ENCODE measurements at places on chromosomes 5 and 9. TPM values are rescaled to one million over a fixed set of nuclear protein-coding genes. Genes with fewer than 3 reads are reported as not detected.

GRCh38 chr9:89052470-89053097 is 61.3 kb downstream of the S1PR3 start:
- no peak for DNase-seq
- H3K4me3 ChIP-seq = no peak overlapping the region
- no peak overlapping the region for H3K27ac ChIP-seq
- H3K36me3 ChIP-seq = no peaks in the 10 kb centered on the region
- H3K4me1 ChIP-seq = no peaks in the 10 kb centered on the region

GRCh38 chr9:137276473-137277328 is 825 bp upstream of the TOR4A start:
- H3K27ac ChIP-seq = no peak overlapping the region
- DNase-seq = no peak
- peaks cover 22% of the 10 kb centered on the region for H3K36me3 ChIP-seq
- peaks cover 90% of the 10 kb centered on the region for H3K27me3 ChIP-seq

GRCh38 chr5:81800797-81801196 is 49.9 kb upstream of the SSBP2 start:
- DNase-seq = no peak
- H3K36me3 ChIP-seq = no peaks in the 10 kb centered on the region
- no peak overlapping the region for H3K4me3 ChIP-seq
- peaks cover 2% of the 10 kb centered on the region for H3K4me1 ChIP-seq

DNA sequence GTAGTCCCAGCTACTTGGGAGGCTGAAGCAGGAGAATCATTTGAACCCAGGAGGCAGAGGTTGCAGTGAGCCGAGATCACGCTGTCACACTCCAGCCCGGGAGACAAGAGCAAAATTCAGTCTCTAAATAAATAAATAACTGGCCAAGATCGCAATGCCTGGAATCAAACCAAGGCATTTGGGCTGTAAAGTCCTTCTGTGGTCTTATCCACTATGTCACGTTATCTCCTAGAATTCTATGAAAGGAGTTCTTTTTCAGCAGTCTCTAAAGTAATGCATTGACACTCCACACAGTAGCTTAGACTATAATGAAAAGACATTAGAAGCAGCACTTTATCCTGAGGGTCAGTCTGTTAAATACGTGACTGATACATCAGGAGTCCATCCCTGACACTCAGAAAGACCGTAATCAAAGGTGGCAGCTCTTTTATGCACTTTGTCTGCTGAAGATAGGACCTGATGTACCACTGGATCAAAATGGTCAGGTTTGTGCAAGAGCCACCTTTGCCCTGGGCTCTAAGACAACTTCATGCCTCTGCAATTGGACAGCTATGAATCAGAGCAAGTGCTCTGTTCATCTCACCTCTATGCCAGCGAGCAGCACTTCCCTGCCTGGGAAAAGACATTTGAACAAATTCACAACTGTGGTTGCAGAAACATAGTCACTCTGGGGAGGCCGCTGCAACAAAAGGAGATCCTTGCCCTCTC is 31.7 kb upstream of the GNA14 start:
- H3K27ac ChIP-seq = no peak overlapping the region
- H3K4me1 ChIP-seq = no peaks in the 10 kb centered on the region
- H3K27me3 ChIP-seq = no peaks in the 10 kb centered on the region
- H3K36me3 ChIP-seq = no peaks in the 10 kb centered on the region

DNA sequence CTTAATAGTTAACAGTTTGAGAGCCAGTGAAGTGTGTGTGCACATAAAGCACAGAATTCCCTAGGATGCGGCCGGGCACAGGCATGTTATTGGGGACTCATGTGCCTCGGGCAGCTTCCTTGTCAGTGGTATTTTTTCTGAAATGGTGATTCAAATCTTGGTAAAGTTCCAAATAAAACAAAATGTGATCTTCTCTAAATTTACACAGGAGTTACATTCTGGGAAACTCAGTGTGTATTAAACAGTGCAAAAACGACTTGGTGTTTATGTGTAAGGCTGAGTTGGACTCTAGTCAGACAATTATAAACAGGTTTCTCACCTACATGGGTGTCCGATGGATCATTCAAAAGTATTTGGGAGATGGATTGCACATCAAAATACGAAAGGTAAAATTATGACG is 48.9 kb downstream of the BOD1 start:
- no peak overlapping the region for H3K4me3 ChIP-seq
- H3K36me3 ChIP-seq = no peaks in the 10 kb centered on the region
- H3K4me1 ChIP-seq = no peaks in the 10 kb centered on the region
- no peak for DNase-seq

DNA sequence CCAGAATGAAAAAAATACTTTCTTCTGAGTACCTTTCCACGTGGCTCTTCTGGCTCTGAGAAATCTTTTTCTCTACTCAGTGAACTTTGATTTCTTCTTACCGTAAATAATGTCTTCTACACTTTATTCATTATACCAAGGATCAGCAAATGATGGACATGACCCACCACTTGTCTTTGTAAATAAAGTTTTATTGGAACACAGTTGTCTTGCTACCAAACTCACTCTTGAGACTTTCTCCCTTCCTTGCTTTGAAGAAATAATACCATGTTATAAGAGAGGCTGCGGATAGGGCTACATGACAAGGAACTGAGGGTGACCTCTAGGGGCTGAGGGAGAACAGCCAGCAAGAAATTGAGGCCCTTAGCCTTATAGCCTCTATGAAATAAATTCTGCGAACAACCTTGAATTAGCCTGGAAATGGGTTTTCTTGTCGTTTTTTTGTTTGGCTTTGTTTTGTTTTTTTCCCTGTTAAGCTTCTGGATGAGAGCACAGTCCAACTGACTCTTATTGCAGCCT is 212.5 kb downstream of the COMMD10 start:
- no peak overlapping the region for H3K27ac ChIP-seq
- H3K36me3 ChIP-seq = peaks cover 5% of the 10 kb centered on the region
- no peak overlapping the region for H3K4me3 ChIP-seq
- DNase-seq = no peak

Gene MSX2
- 0.19 TPM for total RNA-seq

DNA sequence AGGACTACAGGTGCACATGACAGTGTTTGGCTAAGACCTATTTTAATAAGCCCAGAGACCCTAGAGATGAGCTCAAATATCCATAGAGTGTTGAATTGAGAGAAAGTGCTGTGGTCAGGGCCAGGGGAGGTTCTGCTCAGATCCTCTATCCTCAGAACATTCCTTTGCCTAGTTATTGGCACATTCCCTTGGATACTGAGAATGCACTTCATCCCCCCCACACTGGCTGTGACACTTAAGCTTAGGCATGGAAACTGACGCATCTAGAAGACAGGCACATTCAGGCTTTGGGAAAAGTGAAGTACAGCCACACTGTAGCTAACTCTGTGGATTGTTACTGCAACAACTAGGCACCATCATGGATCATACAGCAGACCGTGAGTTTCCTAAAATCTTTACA is 27.1 kb upstream of the RASGRF2 start:
- DNase-seq = no peak
- H3K4me3 ChIP-seq = no peak overlapping the region
- H3K36me3 ChIP-seq = no peaks in the 10 kb centered on the region
- no peak overlapping the region for H3K27ac ChIP-seq
- H3K4me1 ChIP-seq = no peaks in the 10 kb centered on the region

Gene EDIL3
- 0.52 TPM for total RNA-seq

- peak overlapping the region; percentile 91 for H3K27ac ChIP-seq
- no peaks in the 10 kb centered on the region for H3K36me3 ChIP-seq
- H3K4me1 ChIP-seq = peaks cover 26% of the 10 kb centered on the region
- H3K4me3 ChIP-seq = peak overlapping the region; percentile 82
Measured at GRCh38 chr5:134003817-134004625, 754 bp downstream of the VDAC1 start.

DNA sequence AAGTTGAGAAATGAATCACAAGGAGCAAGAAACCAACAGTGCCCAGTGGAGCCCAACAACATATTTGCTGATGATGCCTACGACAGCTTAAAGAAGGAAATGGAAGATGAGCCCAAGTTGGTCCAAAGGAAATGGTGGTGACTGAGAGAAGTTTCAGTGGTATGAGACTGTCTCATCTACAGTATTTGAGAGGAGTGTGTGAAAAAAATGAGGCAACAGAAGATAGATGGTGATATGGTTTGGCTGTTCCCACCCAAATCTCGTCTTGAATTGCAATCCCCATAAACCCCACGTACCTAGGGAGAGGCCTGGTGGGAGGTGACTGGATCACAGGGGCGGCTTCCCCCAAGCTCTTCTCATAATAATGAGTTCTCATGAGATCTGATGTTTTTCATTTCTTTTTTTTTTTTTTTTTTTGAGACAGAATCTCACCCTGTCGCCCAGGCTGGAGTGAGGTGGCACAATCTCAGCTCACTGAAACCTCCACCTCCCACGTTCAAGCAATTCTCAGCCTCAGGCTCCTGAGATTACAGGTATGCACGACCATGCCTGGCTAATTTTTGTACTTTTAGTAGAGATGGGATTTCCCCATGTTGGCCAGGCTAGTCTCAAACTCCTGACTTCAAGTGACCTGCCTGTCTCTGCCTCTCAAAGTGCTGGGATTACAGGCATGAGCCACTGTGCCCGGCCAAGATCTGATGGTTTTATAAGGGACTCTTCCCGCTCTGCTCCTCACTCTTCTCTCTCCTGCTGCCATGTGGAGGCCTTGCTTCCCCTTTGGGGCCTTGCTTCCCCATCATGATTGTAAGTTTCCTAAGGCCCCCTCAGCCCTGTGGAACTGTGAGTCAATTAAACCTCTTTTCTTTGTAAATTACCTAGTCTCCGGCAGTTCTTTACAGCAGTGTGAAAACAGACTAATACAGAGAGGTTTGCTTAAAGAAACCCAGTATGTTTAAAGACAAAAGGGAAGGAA is 30.2 kb downstream of the EFCAB9 start:
- peaks cover 5% of the 10 kb centered on the region for H3K36me3 ChIP-seq
- DNase-seq = no peak
- no peak overlapping the region for H3K4me3 ChIP-seq

Gene FAM163B
- 2.0 TPM for total RNA-seq

DNA sequence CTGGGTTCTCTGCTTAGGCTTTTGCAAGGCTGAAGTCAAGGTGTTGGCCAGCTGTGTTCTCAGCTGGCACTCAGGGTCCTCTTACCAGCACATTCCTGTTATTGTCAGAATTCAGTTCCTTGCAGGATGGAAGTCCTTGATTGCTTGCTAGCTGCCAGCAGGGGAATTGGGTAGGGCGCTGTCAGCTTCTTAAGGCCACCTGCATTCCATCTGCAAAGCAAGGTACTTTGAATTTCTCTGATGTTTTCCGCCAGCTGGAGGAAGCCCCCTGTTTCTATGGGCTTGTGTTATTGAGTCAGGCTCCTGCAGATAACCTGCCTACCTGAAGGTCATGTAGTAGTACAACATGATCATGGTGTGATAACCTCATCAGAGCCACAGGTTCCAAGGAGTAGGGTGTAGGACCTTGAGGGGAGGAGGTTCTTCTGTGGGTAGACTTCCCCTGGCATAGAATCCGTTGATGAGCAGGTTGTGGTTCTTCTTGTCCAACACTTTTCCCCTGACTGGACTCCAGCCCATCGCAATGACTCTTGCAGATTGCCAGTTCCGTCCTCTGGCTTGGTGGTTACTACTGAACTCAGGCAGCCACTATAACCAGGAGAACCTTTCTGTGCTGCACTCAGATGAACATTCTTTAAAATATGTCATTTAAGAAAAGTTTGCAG is 6.8 kb downstream of the TENT4A start:
- peaks cover 66% of the 10 kb centered on the region for H3K4me1 ChIP-seq
- no peak overlapping the region for H3K4me3 ChIP-seq
- peaks cover 14% of the 10 kb centered on the region for H3K36me3 ChIP-seq
- no peak overlapping the region for H3K27ac ChIP-seq
- DNase-seq = no peak
